Left colon (tissue), 2 donors: ENCODE measurements at places on chromosomes 6 and 20. TPM values are rescaled to one million over a fixed set of nuclear protein-coding genes. Genes with fewer than 3 reads are reported as not detected.

- peak; percentile 63 for DNase-seq
Measured at GRCh38 chr20:53800883-53801604, 207.4 kb upstream of the ZNF217 start.

GRCh38 chr6:144423167-144423566 is 138.0 kb downstream of the UTRN start:
- DNase-seq: no peak

- DNase-seq: peak; percentile 20
Measured at GRCh38 chr20:63234693-63235398, 859 bp upstream of the BIRC7 start.

- DNase-seq: no peak
Measured at GRCh38 chr6:119040636-119041035, 37.8 kb downstream of the FAM184A start.

DNA sequence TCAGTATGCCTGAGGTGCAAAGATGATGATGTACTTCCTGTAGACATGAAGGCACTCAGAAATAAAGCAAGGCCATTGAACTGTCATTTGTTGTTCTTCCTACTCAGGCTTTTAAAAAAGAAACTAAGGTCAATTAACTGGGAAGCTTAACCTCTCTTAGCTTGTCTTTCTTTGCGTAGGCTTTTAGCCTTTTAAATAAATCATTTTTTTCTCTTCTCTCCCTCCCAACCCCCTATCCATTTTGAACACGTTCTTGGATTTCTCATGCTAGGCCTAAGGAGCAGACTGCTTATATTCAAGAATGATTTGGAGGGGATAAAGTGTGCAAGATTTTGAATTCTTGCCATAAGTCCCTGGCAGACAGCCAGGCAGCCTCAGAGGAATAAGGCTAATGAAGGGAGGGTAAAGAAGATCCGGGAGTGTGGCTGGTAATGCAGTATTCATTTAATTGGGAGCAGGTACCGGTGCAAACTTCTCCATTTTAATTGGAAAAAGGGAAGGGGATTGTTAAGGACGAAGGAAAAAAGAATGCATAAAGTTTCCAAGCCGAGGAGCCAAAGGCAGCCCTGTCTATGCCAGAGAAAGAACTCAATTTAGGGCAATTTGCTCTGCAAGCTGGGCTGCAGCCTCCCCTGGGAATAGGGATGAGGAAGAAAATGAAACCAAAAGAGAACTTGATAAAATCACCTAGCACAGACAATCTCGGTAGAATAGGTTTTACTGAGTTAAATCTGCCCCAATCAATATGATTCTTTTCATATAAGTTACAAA is 343.8 kb upstream of the MMS22L start:
- no peak for DNase-seq

DNA sequence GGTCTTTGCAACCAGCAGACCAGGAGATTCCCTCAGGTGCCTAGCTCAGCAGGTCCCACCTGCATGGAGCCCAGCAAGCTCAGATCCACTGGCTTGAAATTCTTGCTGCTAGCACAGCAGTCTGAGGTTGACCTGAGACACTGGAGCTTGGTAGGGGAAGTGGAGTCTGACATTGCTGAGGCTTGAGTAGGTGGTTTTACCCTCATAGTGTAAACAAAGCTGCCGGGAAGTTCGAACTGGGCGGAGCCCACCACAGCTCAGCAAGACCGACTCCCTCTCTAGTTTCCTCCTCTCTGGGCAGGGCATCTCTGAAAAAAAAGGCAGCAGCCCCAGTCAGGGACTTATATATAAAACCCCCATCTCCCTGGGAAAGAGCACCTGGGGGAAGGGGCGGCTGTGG is 34.3 kb downstream of the PRSS35 start:
- no peak for DNase-seq

DNA sequence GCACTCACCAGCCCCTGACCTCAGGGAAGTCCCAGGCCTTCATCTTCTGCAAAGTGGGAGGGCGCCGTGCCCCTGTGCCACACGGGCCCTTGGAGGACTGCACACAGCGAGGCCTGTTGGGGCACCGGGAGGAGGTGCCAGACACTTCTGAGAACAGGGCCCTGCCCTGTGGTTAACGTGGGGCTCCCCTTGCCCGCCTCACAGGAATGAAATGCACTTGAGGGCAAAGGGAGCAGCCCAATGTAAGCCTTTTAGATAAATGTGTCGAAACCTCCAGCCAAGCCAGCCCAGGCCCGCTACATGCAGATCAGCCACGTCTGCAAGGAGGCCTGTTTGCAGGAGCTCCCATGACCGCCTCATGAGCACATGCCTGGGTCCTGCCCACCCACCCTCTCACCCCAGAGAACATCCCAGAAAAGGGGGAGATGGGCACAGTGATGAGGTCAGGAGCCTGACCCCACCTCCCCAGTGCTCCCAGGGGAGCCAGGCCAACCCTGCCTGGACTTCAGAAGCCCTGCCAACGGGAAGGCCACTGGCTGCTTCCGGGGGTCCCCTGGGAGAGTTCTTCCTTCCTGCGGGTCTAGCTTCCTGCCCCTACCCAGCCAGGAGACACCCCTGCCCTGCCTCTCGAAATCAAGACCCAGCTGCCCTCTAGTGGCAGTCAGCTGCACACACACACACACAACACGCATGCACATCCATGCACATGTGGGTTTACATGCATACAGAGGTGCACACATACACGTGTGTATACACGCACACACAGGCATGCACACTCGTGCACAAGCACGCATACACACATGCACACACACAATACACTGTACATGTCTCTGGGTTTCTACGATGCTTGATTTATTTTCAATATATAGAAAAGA is 178.7 kb downstream of the TAF4 start:
- peak; percentile 23 for DNase-seq

DNA sequence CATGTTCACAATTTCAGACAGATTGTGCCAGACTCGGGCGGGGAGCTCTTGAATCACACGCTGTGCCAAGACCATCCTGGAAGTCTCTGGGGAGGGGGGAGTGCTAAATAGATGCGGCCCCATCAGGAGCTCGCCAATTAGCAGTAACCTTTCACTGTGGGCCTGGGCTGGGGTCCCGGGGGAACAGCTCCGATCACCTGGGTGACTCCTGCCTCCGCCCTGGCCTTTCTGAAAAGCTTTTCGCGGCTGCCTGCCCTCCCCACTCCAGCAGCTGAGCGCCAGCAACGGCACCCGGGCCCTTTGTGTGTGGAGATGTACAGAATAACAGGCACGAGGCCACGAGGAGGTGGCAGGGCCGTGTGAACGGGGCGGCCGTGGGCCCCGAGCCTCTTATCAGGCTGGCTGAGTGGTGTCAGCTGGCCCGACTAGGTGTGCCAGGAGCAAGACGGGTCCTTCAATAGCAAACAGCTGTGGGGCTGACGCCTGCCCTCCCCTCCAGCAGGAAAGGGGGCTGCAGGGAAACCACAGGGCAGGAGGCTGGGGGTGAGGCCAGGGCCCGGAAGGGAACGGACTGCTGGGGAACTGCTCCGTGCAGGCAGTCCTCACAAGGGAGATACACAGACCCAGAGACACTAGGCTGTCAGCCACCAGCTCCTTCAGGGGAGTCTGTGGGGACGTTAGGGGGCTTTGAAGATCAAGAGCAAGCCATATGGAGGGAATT is 56.8 kb downstream of the NOL4L start:
- DNase-seq: no peak

DNA sequence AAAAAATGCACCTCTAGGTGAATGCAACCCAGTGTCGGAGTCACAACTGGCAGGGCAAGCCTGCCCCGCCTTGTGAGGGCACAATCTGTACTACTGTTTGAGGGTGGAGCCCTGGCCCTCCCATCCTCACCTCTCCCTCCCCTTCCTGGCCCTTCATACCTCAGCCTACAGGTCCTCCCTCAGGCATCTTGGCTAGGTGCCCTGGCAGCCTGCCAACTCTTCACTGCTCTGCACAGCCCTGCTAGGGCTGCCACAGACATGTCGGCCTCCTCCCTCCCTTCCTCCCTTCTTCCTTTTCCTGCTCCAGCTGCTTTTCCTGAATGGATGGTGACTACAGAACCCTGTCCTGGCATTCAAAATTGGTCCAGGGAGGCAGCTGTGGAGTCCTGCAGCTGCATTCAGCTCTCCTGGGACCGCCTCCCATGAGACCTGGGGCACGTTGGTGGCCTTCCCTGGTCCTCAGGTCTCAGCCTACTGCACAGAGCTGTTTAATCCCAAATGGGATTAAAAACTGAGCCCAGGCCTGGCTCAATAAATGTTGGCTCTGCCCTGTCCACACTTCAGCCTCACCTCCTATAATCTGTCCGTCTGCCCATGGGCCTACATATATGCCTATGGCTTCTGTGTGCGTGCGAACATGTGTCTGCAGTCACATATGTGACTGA is 52.7 kb downstream of the CDH22 start:
- peak; percentile 94 for DNase-seq

Gene B4GALT5
- total RNA-seq: 64.8 TPM

Gene MYB
- 72.8 TPM for total RNA-seq
